ENCODE measurements at places on chromosomes 1 and 21.

- peak; percentile 85 for DNase-seq
Measured at GRCh38 chr1:12480748-12481362, 137.2 kb downstream of the DHRS3 start.

DNA sequence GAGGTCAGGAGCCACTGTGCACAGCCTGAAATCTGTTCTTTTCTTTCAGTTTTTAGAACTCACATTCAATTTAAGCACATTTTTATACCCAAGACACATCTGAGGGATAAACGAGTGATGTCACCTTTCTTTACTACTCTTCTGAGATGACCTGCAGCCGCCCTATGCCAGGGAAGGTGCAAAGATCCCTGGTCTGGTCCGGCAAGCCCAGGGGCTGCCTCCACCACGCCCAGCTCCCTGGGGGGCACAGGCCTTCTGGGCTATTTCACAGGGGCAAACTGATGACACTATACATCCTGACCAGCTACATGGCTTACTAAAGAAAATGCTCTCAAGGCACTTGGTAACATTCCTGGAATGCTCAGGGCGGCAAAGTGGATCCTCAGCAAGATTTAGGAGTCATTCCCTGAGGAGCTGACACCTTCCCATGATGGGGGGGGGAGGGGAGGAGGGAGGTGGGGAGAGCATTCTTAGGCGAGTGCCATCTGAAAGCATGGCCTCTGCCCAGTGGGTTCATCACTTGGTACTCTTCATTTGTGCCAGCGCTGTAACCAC lies 11.3 kb downstream of the MRAP start:
- no peak for DNase-seq

GRCh38 chr1:93022580-93022979 lies 56.5 kb upstream of the MTF2 start:
- no peak for DNase-seq

DNA sequence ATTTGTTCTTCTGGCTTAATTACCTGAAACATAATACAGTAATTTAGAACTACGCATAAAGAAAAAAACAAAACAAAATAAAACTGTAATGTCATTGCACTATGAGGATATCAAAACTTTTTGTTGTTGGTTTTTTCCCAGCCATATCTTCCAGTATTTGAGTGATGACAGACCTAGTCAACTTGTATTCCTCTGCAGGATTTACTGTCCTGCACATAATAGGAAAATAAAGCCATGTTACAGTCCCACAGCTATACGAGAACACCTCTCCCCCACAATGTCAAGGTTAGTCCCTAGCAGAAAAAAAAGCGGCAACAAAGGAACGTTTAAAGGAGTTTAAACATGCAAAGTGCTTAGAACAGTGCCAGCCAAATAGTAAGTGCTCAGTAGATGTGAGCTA lies 55.3 kb upstream of the PRDX6 start:
- no peak for DNase-seq

DNA sequence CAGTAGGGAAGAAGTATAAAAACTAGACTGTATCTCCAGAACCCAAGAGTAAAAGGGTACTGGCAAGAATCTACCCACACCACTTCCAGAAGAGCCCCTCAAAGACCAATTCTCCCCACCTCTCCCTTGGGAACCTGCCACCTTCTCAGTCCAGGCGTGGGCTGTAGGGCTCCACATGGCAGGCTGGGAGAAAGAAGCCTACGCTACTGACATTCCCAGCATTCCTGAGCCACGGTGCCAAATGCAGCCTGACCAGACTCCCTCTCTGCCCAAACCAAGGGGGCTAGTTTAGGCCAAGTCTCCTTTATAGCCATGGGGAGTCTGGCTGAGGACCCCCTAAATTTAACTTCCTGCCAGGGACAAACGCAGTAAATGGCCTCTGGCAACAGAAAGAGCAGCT lies 2.0 kb downstream of the UBE2Q1 start:
- no peak for DNase-seq

GRCh38 chr1:229474509-229474908 lies 33.6 kb downstream of the NUP133 start:
- DNase-seq = no peak

DNA sequence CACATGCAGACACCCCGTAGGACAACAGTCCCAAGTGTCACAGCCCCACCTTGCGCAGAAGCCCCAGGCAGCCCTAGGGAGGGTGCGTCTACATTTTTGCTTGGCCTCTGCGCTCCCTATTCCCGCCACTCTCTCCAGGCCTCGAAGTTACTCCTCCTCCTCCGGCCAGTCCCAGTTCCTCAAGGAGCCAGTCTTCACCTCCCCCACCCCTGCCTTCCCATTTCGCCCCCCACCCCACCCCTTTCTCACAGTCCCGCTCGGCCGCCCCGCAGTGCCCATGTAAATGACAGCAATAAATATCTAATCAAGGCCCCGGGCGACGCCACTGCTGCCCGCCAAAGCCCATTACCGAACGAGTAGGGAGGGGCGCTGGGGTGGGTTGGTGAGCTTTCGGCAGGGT lies 3.2 kb downstream of the DMBX1 start:
- DNase-seq = no peak

- DNase-seq = no peak
Measured at GRCh38 chr1:22237433-22238093, 94.7 kb upstream of the WNT4 start.

DNA sequence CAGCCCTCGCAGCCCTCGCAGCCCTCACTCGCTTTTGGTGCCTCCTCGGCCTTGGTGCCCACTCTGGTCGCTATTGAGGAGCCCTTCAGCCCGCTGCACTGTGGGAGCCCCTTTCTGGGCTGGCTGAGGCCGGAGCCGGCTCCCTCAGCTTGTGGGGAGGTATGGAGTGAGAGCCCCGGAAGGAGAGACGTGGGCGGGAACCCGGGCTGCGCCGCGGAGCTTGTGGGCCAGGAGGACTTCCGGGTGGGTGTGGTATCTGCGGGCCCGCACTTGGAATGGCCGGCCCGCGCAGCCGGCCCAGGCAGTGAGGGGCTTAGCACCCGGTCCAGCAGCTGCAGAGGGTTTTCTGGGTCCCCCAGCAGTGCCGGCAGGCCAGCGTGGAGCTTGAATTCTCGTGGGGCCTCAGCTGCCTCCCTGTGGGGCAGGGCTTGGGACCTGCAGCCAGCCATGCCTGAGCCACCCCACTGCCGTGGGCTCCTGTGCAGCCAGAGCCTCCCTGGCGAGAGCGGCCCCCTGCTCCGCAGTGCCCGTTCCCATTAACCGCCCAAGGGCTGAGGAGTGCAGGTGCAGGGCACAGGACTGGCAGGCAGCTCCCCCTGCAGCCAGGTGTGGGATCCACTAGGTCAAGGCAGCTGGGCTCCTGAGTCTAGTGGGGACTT lies 9.9 kb upstream of the CFHR2 start:
- DNase-seq = no peak

DNA sequence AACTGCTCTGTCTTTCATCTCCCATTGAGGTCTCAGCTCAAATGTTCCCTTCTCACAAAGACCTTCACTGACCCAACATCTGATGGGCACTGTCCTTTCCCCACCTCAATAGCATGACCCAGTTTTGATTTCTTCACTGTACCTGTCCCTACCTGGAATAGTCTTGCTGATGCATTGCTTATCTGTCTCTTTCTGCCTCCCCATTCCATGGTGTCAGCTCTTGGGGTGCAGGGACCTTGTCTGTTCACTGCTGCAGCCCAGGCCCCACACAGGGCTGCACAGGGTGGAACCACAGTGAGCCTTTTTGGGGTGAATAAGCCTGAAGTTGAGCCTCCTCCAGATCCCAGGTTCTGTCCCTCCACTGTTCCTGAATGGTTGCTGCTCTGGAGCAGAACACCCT lies 414.9 kb downstream of the PTPRU start:
- DNase-seq = no peak

- DNase-seq = no peak
Measured at GRCh38 chr1:43531906-43532584, 1.4 kb downstream of the PTPRF start.

- peak; percentile 21 for DNase-seq
Measured at GRCh38 chr1:20233394-20233793, 47.1 kb upstream of the PLA2G2C start.

DNA sequence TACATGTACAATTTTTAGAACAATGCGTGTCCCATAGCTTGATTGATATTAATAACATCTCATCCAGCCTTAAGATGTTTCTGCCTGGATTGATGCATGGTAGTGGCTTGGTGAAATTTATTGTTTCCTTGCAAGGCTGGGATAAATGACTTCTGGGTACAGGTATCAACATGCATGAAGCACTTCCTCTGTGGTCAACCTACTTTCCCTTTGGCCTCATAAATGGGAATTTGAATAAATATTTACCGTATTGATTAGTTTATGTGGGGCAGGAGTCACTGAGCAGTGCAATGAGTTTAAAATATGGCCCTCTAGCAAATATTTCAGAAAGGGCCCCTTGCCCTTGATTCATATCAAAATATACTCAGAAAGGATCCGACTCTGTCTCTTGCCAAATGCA lies 83.9 kb upstream of the KCNE2 start:
- DNase-seq = no peak

- DNase-seq = no peak
Measured at GRCh38 chr1:167493372-167493771, 25.0 kb downstream of the CD247 start.

- DNase-seq = no peak
Measured at GRCh38 chr1:231690059-231690458, 63.5 kb downstream of the DISC1 start.

GRCh38 chr1:48596046-48596445 lies 124.0 kb upstream of the SPATA6 start:
- no peak for DNase-seq

GRCh38 chr1:187696073-187696472 lies 867.3 kb downstream of the PLA2G4A start:
- no peak for DNase-seq

- no peak for DNase-seq
Measured at GRCh38 chr21:34818662-34819158, 149.9 kb downstream of the CLIC6 start.

All from HCT116 (cell line).